ENCODE measurements at places on chromosomes 1 and 21.

DNA sequence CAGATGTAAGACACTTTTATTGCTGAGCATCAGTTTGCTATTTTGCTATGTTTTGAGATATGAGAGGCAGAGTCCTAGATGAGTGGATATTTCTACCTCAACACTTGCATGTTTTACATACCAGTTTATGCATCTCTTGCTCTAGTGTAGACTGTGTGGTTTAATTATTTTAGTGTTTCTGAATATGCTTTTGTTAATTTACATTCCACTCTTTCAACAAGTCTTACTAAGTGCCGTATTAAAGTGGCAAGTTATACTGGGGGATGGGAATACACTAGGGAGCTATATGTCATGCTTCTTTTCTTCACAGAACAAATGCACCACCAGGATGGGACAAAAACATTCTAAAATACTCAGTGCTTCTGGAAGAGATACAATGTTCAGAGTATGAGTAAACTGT, 507.7 kb upstream of the PRMT6 start:
- no peak for DNase-seq

DNA sequence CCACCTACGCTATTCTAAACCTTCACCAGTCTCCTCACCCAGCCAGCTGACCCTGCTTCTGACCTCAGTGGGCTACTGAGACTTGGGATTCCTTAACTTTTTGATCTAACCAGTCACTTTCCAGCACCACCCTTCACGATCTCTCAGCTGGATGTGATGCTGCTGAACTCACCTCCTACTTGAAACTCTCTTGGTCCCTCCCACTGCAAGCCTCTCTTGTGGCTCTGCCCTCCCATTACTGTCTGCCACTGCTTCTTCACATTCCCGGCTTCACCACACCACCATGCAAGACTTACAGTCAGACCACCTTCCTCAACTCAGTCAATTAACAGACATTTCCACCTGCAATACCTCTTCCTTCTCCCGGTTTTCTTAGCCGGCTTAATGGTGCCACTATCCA, 6.3 kb downstream of the TAF5L start:
- DNase-seq, result no peak

GRCh38 chr1:208767816-208768215, 523.6 kb upstream of the PLXNA2 start:
- no peak for DNase-seq

GRCh38 chr1:246733704-246734103, 9.5 kb downstream of the SCCPDH start:
- DNase-seq, result no peak

DNA sequence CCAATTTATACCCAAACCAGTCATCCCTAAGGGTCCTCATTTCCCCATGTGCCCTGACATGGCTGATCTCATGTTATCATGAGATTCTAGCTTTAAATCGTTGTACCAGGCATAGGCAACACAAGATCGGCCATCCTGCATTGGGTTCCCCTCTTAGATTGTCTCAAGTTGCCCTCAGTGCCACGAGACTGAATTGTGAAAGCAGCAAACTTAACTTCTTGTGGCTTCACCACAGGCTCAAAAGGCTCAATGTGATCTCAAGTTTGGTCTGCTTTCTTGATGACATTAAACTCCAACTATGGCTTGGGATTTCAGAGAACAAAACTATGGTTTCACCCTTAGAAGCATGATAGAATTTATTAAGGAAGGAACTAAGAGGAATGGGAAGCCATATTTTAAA, 168.5 kb upstream of the SYT6 start:
- DNase-seq, result no peak

GRCh38 chr1:169928438-169929209, 34.9 kb upstream of the SCYL3 start:
- peak; percentile 36 for DNase-seq

GRCh38 chr1:10901891-10902805, 105.7 kb upstream of the CASZ1 start:
- DNase-seq, result no peak

- DNase-seq, result no peak
Observed at GRCh38 chr1:53893999-53894636, at the start of gene DIO1. TSS of gene DIO1 (plus strand) at chr1:53894187. CDS start at chr1:53894211, 24 bp downstream.

GRCh38 chr1:31662463-31662862, 17.8 kb upstream of the PEF1 start:
- no peak for DNase-seq

DNA sequence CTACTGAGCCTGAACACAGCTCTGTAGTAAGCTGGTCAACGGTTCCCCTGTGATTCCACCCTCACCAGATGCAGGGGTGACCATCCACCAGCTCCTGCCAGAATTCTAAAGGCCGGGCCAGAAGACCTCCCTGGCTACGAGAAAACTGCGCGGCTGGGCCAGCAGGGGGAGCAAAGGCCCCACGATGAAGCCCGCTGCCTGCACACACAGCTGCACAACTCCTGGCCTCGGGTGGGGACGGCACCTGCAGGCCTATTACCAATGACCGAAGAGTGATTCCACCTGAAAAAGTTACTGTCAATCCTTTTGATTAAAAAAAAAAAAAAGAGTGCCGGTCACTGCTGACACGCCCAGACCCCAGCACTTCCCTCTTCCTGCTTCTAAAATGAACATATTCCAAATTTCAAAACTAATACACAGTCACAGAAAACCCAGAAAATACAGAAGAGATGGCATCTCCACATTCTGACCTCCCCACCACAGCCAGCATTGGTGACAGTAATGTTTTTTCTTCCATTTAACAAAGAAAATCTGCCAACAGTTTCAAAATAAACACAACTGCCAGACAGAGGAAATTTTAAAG, 49.8 kb upstream of the RIPK4 start:
- peak; percentile 73 for DNase-seq

DNA sequence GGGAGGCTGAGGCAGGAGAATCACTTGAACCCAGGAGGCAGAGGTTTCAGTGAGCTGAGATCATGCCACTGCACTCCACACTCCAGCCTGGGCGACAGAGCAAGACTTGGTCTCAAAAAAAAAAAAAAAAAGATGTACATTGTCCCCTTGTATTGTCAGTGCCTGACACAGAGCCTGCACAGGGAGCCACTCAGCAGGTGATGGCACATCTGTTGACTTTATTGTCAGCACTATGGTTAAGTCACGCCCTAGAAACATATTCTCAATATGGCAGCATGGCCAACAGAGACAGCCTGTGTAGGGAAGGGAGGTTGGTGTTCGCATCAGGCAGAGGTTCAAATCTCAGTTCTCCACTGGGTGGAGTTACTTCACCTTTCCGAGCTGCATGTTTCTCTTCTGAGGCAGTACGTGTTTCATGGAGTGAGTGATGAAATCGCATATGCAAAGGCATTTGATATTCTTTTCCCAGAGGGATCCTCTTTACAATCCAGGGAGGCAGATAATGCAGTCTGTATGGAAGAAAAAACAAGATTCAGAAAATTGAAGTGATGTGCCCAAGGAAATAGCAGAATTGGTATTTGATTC, 20.6 kb downstream of the LAMC2 start:
- DNase-seq, result no peak

- no peak for DNase-seq
Observed at GRCh38 chr1:226017070-226017469, 17.9 kb upstream of the SDE2 start.

GRCh38 chr1:30694280-30695175, 28.9 kb downstream of the MATN1 start:
- no peak for DNase-seq

- DNase-seq, result peak; percentile 49
Observed at GRCh38 chr1:24501371-24502064, 1.1 kb upstream of the RCAN3 start.

GRCh38 chr1:111197598-111198284, 2.7 kb downstream of the DENND2D start:
- no peak for DNase-seq

- no peak for DNase-seq
Observed at GRCh38 chr1:200442537-200443156, 32.8 kb upstream of the ZNF281 start.

DNA sequence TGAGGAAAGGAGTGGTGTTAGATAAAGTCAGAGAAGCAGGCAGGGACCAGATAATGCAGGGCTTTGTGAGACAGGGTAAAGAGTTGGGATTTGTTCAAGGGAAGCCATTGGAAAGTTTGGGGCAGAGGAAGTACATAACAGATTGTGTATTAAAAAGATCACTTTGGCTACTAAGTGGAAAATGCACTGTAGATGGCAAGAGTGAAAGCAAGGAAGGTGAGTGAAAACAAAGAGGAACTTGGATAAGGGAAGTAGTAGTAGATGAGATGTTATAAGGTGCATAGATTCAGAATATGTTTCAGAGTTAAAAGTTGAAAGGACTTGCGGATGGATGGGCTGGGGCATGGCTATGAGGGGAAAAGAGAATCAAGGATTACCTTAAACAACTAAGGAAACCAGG, 17.4 kb downstream of the MRPL39 start:
- no peak for DNase-seq

GRCh38 chr1:25690396-25690956, 73.9 kb downstream of the MAN1C1 start:
- DNase-seq, result no peak

DNA sequence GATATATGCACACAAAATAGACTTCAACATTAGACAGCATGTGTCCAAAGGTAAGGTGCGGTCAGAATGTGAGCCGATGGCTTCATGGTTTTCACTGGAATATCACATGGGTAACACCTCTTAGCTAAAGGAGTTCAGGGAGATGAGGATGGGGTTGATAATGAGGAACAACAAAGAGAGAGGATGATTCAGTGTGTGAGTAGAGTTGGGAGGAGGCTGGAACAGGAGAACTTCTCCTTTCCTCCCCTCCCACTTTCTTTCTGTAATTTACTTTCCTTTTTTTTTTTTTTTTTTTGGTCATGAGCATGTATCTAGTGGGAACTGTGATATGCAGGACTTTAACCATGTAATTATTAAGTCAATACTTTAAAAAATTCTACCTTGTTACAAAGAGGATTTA, 99.4 kb downstream of the FASLG start:
- no peak for DNase-seq

DNA sequence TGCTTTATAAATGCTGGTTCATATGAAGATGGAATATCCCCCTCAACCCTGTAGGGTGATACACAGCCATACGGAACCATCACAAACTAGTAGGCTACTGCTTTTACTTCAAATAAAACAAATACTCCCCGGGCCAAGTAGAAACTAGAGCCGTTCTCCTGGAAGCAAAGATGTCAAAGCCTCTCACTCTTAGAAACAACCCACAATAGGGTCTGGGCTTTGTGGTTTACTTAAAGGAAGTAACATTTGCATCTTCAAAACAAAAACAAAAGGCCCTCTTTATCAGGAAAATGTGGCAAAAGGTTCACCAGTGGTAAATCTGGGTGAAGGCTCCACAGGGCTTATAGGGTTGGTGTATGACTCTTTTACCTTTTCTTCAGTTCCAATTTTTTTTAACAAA, 49.8 kb downstream of the HLCS start:
- DNase-seq, result no peak

DNA sequence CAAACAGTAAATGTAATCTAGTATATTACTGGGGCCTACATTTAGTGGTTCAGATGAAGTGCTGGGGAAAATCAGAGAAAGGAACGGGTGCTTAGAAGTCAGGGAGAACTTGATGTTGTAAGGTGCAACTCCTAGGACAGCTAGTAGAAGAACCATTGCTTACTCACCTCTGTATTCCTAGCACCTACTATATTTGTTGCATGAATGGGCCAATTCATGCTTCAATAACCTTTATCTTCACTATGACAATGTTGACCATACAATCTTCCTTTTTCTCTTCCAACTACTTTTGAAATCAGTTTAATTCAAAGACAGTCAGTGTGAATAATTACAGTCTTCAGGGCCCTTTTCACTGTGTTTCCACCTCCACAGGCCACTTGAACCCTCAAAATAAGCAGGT, 125.0 kb upstream of the DMRTA2 start:
- no peak for DNase-seq

- DNase-seq, result no peak
Observed at GRCh38 chr1:198543670-198544260, 3.3 kb upstream of the ATP6V1G3 start.

DNA sequence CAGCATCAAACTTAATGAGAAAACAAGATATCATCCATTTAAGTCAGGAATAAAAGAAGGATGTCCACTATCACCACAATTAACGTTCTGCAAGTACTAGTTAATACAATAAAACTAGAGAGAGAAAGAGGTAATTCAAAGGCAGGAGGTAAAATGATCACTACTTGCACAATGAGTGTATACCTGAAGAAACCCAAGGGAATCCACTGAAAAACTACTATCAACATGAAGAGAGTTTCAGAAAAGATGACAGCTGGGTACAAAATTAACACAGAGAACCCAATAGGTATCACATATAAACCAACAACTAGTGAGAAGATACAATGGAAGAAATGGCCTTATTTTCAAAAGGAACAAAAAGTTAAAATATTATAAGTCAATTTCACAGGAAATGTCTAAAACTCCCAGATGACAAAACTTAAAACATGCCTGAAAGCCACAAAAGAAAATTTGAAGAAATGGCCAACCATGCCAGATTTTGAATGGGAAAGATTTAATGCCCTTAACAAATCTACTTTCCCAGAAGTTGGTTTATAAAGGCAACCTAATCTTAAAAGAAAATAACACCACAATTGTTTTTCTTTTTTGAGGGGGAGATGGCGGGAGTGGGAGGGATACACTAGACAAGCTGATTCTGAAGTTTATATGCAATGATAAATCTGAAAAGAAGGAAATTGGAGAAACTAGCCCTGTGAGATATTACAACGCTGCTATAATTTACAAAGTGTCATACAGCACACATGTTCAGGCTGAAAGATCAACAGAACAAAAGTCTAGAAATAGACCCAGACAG, 17.8 kb downstream of the VPS26C start:
- DNase-seq, result no peak

GRCh38 chr1:70627910-70628309, 216.8 kb downstream of the CTH start:
- no peak for DNase-seq

GRCh38 chr21:44790368-44790767, 11.3 kb downstream of the UBE2G2 start:
- DNase-seq, result no peak

DNA sequence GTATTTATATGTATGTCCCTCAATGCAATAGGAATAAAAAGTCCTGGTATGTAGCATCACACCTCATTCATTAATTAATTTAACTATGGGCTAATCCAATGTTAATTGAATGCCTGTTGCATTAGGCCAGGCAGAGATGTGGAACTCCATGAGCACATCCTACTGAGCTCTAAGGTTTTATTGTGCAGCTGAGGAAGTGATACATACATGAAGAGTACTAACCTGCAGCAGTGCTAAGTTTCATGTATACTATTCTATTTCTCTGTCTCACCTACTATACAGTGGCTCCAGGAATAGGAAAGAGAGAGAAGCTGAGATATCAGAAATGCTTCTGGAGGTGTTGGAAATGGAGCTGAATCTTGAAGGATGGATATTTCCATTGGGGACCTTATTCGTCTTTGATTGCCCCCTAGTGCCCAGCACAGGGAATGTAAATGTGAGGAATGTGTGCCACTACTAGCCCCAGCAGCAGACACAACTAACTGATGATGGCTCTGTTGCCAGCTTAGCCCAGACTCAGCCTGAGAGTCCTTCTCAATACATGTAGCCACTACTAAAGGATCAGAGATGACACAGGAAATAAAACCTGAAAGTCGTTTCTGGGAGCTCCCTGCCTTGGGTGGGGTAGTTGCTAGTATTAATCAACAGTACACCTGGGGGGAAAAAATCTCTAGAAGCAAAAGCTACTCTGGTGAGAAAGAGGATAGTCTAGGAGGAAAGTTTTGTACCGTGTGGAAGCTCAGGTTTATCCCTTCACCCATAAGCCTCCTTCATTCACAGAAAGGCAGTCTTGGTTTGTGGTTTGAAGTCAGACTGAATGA, 173.3 kb upstream of the FOXD3 start:
- DNase-seq, result peak; percentile 77

GRCh38 chr1:22773981-22774832, 63.6 kb downstream of the EPHB2 start:
- DNase-seq, result peak; percentile 80
